SK-N-SH treated with all-trans-retinoic acid at 6 μM for 48 hours (cell line): ENCODE measurements at places on chromosomes 13 and 19.

DNA sequence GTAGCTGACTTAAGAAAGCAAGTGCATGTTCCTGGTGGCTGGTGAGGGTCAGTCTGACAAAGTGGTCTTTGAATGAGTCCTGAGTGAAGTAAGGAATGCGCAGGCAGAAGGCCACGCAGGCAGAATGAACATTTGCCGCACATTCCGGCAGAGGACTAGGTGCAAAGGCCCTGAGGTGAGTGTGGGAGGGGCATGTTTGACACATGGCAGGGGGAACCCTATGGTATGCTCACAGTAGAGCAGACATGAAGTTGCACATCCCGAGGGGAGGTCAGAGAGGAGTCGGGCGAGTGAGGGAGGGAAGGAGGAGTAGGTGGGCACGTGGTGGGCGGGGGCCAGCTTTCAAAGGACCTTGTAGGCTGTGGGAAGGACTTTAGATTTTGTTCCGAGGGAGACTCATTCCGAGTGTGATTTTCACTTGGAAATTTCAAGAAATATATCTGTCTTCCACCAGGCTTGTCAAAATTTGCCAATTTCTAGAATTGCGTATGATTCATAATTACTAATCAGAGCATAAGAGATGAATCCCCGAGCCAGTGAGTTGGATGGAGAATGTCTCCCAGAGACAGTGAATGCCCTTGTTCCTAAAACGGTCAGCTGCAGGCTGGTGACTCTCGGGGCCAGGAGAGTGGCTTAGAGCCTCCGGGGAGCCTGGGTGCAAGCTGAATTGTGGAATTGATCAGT is 40.3 kb downstream of the ERICH6B start:
- no peak; the same call in 2 of the 3 replicates for ATAC-seq

- ATAC-seq, result no peak
Observed at GRCh38 chr13:68473834-68474326, 1243.7 kb upstream of the PCDH9 start.

- ATAC-seq, result no peak
Observed at GRCh38 chr19:58349590-58349989, 3.7 kb downstream of the A1BG start.

DNA sequence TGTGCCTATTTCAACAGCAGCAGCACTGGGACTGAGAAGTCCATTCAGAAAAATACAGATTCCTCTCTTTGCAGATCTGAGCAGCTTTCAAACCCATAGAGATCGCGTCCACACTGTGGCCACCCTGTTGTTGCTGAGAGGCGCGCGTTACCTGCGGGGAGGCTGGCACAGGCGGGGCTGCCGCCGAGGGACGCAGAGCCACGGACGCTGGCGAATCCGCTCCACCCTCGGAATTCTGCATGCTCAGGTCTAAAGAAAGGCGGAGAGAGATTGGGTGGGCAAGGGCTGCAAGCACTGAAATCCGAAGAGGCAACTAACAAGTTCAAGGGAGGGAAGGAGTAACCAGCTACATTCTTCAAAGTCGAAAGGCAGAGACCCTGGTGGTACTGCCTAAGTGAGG is 63.0 kb downstream of the RFX2 start:
- no peak for ATAC-seq

GRCh38 chr13:111187960-111188541 is 72.9 kb downstream of the ARHGEF7 start:
- ATAC-seq, result peak; percentile 64

GRCh38 chr13:85099245-85099644 is 700.0 kb downstream of the SLITRK6 start:
- ATAC-seq, result no peak

DNA sequence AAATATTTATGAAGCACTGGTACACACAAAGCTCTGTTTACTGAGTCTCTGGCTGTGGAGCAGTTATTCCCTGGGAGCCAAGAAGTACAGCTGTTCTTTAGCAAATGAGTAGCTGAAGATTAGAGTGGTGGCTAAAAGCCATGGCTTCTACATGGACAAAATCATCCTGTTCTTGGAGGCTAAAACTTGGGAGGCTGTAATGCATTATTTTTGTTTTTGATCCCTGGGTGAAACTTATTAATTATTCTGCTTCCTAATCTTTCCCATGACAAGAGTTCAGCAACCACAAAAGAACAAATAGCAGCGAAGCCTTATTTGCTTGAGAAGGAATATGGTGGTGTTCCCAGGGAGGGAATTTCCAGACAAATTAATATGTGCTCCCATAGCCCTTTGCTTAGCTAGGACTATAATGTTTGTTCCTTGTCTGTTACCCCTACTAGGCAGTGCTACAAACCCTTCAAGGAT is 109.5 kb downstream of the DCT start:
- no peak for ATAC-seq

GRCh38 chr13:102400675-102401145 is 1.1 kb downstream of the FGF14 start:
- ATAC-seq, result peak; percentile 47

GRCh38 chr19:16442386-16443276 is 29.1 kb downstream of the EPS15L1 start:
- no peak for ATAC-seq

DNA sequence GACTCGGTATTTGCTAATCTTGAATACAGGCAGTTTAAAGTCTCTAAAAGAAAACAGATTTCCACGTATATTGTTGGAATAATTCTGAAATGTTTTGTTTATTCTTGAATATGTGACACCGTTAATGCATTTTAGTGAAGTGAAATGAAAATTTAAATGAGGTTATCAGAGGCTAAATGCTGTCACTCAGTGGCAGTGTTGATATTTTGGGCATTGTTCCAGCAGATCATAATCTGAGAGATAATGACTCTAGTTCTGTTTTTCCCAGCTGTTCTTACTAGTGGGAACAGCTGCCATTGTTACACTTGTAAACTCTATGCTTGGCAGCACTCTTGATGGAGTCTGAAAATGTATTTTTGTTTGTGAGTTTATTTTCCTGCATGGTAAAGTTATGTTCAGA is 365.6 kb upstream of the SLC10A2 start:
- ATAC-seq, result no peak

GRCh38 chr13:48486362-48486761 is 46.5 kb downstream of the RCBTB2 start:
- no peak for ATAC-seq

DNA sequence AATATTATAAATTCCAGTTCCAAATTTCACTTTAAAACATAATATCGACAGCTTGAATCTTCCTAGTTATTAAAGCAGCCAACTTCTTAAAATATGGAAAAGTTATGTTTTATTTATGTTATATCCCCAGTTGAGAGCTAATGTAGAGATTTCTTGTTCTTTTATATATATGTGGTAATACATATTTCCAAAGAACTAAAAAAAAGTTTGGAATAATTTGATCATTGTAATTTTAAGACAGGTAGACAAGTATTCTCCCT is 781 bp upstream of the TBC1D4 start:
- ATAC-seq, result no peak

GRCh38 chr13:44652962-44653660 is 77.0 kb upstream of the TSC22D1 start:
- ATAC-seq, result peak; percentile 81

- ATAC-seq, result peak; percentile 44
Observed at GRCh38 chr19:12834976-12835757, 788 bp upstream of the RTBDN start.

- peak; percentile 58; the same call in 2 of the 3 replicates for ATAC-seq
Observed at GRCh38 chr13:64457976-64458375, 2772.2 kb downstream of the PCDH9 start.

DNA sequence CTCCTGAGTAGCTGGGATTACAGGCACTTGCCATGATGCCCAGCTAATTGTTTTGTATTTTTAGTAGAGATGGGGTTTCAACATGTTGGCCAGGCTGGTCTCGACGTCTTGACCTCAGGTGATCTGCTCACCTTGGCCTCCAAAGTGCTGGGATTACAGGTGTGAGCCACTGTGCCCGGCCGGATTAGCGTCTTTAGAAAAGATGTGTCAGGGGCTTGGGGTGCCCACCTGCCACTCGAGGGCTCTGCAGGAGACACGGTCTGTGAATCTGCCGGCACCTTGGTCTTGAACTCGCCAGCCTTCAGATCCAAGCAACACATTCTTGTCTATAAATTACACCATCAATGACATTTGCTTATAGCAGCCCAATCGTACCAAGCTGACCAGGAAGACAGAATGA is 38.8 kb upstream of the TUBGCP3 start:
- ATAC-seq, result no peak

- no peak for ATAC-seq
Observed at GRCh38 chr13:30932481-30933353, at the start of gene TEX26. Gene TEX26 (plus strand): TSS chr13:30932656. CDS start chr13:30932716, 60 bp downstream.

GRCh38 chr19:39705578-39706188 is 1.4 kb downstream of the LGALS14 start:
- ATAC-seq, result no peak

DNA sequence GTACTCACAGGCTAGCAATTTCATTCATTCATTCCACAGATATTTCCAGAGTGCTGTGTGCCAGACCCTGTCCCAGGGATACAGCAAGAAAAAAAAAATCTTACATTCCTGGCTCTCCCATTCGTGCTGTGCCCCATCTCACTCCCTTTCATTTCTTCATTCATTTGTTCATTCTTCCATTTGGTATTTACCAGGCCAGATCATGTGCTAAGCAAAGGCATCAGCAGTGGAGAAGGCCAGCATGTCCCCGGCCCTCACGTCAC is 2.3 kb downstream of the MAP3K10 start:
- ATAC-seq, result no peak

- no peak for ATAC-seq
Observed at GRCh38 chr13:108549934-108550333, 79.5 kb upstream of the MYO16 start.

DNA sequence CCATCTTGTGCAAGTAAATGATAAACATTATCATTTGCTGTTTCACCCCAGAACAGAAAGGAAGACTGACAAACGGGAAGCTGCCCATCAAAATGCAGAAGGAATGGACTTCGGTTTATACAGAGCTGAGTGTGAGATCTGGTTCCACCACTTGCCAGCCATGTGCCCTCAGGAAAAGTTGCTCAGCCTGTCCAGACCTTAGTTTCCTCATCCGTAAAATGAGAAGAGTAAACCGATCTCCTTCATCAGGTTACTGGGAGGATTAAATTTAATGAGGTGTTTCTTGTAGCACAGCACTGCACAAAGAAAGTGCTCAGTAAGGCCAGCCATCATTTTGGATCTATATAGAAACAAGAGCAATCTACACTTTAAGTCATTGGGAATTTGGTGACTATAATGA is 36.7 kb upstream of the SERP2 start:
- ATAC-seq, result no peak

DNA sequence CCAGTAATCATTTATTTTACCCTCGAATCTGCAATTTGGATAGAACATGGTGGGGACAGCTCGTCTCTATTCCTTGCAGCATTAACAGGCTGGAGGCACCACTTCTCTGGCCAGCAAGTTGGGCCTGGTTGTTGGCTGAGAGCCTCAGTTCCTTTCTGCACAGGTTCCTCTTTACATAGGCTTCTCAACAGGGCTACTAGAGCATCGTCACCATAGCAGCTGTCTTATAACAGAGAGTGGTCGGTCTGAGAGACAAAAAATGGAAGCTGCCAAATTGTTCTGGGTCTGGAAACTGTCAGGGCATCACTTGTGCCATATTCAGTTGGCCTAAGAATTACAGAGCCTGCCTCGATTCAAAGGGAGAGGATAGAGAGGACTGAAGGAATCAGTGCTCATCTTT is 86.7 kb downstream of the DNAJC15 start:
- peak; percentile 47; the same call in 2 of the 3 replicates for ATAC-seq

GRCh38 chr19:51186323-51186722 is 38.6 kb upstream of the CD33 start:
- ATAC-seq, result no peak

DNA sequence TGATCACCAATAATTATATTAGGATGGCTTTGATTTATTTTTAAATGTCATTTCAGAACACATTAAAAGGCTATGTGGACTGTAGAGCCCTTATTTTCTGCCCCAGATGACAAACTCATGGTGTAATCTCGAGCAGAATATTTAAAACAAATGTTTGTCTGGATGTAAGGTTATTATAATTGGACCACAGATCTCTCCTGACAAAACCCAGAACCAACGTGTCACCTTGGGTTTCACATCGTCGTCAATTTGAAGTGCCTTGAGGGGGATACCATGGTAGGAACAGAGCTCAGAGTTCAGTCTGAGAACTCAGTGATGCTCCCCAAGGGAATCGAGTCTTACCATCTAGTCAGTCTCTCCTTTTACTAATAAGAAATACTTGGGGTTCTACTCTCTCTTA is 2.8 kb downstream of the SACS start:
- no peak for ATAC-seq

DNA sequence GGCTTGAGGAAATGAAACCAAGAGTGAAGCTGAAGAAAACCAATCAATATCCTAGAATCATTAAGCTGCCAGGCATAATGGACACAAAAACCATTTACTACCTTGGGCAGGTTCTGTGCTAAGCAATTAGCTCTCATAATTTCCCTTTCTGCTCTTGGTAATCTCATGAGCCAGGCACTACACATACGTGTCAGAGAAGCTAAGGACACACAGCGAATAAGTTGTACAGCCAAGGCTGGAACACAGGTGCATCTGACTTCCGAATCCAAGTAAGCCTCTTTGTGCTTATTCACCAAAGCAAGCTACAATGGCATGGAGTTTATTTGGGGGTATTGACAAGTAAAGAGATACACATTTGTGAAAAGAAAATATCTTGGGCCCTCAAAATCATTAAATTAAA is 1343.9 kb upstream of the MIR17HG start:
- ATAC-seq, result no peak

DNA sequence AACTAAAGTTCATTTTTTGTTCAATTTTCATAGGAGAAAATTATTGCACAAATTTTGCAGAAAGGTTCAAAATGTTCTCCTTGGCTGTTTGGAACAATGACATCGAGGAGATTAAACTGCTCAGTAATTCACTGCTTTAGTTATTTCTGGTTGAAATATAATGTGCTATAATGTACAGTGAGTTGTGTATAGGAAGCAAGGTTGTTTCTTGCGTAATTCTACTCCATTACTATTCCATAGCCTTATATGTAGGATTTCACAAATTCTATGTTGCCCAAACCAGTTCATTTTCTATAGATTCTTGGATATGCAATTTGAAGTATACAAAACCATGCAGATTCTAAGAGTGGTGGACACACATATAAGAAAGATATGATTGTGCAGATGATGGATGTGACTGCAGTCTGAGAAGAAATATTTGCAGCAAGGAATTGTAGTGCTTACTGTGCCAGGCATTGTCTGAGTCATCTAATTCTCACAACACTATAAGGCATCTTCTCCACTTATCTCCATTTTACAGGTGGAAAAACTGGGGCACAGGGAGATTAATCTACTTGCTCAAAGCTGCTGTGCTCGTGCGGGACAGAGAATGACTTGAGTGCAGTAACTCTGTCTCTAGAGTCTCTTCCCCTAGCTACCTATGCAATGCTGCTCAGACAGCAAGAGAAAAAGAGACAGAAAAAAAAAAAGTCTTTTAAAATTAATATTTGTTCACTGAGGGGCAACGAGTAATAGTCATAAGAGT is 515.5 kb downstream of the MYO16 start:
- ATAC-seq, result peak; percentile 17

- no peak for ATAC-seq
Observed at GRCh38 chr13:25489238-25489637, 117.5 kb downstream of the ATP8A2 start.

GRCh38 chr19:18858906-18859646 is 27.3 kb downstream of the UPF1 start:
- ATAC-seq, result no peak

- ATAC-seq, result peak; percentile 89
Observed at GRCh38 chr13:80962173-80962572, 621.2 kb upstream of the SPRY2 start.

GRCh38 chr13:43333176-43333575 is 309.8 kb downstream of the DNAJC15 start:
- ATAC-seq, result peak; percentile 83
